Head of caudate nucleus (tissue), 42 donors: ENCODE measurements at places on chromosomes 4 and X.

- no peak for DNase-seq
Observed at GRCh38 chrX:10677490-10677889, 57.1 kb upstream of the MID1 start.

GRCh38 chrX:106007815-106008214 is 30.7 kb downstream of the SERPINA7 start:
- DNase-seq: no peak

GRCh38 chr4:68129793-68130192 is at the start of gene TMPRSS11F:
Gene TMPRSS11F, minus strand, starts transcription at chr4:68129869. Its CDS starts 49 bp downstream, at chr4:68129820.
- no peak for DNase-seq

DNA sequence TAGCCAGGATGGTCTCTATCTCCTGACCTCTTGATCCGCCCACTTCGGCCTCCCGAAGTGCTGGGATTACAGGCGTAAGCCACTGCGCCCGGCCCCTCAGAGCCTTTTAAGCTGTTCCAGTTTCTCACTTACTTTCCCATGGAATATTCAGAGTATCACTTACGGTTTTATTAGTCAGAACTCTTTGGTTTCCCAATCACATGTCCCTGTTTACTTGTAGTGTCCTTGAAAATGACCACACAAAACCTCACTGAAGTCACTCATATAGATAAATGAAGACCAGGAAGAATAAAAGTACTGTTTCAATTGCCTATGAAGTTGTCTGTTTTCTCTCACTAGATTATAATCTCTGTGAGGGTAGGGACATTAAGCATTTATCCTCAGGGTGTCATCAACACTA is 217.2 kb upstream of the HCCS start:
- DNase-seq: no peak

DNA sequence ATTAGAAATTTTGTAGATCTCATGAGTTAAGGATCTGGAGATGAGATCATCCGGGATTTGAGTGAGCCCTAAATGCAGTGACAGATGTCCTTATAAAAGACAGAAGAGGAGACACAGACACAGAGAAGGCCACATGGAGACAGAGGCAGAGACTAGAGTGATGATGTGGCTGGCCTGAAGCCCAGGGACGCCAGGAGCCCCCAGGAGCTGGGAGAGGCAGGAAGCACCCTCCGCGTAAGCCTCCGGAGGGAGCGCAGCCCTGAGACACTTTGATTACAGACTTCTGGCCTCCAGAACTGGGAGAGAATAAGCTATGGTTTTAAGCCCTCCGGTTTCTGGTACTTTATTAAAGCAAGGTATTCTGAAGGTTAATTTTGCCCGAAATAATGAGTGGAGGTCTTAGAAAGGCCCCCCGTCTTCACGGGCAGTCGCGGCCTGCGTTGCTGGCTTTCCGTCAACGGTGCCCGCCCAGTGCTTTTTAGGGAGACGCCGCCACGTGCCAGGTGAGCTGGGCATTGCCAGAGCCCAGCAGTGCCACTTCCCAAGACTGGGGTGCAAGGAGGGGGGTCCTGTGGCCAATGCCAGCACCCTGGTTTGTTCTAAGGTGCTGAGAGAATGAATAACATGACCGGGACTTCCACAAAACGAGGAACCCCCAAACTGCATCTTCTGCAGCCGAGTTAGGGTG is 8.1 kb downstream of the DHRSX start:
- DNase-seq: no peak

DNA sequence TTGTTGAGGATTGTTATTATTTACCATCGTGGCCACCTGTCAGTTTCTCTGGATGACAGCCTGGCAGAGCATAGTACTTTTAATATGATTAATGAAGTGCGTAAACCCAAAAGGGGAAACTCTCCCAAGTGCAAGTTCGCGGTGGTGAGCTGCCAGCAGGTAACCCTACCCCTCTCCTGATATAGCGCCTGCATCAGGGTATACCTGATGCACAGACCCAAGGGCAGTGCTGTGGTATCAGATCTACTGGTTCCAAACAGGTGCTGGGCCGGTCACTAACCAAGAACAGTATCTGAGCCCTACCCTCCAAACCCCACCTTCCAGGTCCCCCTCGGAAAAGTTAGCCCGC is 1.6 kb downstream of the RNF150 start:
- no peak for DNase-seq

- no peak for DNase-seq
Observed at GRCh38 chrX:149521438-149521837, 16.3 kb upstream of the IDS start.

DNA sequence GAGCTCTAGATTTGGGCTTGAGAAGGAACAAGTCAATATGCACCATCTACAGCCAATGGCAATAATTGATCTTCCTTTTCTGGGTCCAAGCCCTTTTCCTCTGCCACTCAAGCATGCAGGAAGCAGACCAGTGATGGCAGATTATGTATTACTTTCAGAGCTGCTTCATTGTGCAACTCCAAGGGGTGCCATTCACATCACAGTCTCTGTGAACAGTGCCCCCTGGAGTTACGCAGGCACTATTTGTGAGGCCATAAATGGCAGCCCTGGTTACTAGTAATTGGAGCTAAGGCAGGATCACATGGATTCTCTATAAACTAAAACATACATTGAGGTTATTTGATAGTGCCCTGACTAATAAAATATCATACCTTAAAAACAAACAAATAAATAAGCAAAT is 313.4 kb upstream of the SLC7A11 start:
- DNase-seq: no peak

DNA sequence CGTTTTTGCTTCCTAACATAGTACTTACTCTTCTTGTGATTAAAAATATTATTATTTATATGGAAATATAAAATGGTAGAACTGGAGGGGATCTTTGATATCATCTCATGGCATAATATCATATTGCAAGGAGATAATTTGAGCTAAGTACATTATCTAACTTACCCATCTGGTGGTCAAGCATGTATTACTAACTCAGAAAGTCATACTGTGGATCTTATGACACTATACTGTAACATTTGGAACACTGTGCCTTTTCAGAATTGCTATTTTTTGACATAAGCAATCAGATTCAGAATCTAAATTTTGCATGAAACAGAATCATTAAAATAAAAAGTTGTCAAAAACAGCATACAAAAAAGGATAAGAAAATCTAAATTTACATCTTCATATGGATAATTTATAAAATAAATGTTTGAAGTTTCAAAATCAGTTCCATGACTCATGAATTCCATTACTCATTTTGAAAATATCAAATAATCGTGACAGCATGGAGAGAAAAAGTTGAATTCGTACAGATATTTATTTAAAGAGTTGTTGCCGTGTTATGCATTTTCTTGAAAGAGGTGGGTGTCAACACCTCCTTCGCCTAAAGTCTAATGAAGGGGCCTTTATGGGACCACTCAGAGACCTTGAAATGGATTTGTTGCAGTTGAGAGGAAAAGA is 928.1 kb downstream of the PDHA2 start:
- no peak for DNase-seq

DNA sequence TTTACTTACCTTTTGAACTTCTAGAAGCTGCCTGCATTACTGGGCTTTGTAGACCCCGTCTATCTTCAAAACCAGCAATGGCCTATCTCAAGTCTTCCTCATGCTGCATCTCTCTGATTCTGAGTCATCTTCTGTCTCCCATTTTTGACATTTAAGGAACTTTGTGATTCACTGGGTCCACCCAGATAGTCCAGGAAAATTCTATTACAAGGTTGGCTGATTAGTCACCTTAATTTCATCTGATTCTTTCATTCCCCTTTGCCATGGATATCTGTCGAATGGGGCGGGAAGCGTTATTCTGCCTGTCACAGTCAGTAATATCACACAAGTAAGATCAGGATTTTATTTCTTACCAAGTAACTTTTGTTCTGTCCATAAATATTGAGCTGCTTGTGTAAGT is 618.0 kb downstream of the CCSER1 start:
- DNase-seq: no peak

GRCh38 chr4:244471-244870 is 60.8 kb downstream of the ZNF732 start:
- peak; percentile 70 for DNase-seq

- no peak for DNase-seq
Observed at GRCh38 chr4:17811078-17811603, 362 bp downstream of the NCAPG start.

DNA sequence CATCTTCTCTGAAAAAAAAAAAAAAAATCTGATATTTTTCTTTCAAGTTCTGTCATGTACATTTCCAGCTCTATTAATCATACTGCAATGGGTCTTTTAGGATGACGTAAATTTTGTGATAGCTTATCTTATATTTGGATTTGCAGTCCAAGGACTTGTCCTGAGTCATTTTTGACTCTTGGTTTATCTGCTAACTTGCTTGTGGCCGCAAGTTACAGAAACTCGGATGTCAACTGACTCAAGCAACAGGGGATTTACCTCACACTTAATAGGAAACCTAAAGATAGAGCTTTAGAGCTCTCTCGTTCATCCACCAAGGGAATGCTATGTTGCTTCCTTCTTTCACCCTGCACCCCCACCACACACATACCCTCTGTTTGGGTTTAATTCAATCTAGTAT is 1433.8 kb upstream of the TENM3 start:
- DNase-seq: no peak

DNA sequence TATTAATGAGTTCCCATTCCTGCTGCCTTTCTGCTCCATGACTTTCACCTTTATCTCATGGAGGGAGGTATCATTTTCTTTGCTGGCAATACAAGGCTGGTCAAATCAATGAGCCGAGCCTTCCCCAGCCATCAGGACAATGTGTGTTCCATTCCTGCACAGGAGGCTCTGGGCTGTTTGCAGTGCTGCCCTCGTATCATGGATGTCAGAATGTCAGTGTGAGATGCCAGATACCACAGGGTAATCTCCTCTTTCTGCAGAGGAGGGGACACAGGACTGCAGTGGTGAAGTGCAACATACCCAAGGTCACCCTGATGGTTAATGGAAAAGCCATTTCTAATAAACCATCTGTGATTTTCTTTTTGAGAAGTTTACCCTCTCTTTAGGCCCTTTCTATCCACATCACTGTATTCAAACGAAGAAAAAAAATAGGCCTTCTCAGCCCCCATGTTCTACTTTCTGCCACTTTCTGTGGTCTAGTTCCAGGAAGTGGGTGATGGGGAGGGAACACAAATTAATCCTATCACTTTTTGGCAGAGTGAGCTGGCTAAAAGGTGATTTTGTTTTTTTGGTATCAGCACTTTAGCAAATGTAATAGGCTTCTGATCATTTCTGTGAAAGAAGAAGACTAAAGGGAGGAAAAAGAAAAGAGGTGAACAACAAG is 490.2 kb upstream of the BOD1L1 start:
- DNase-seq: no peak

DNA sequence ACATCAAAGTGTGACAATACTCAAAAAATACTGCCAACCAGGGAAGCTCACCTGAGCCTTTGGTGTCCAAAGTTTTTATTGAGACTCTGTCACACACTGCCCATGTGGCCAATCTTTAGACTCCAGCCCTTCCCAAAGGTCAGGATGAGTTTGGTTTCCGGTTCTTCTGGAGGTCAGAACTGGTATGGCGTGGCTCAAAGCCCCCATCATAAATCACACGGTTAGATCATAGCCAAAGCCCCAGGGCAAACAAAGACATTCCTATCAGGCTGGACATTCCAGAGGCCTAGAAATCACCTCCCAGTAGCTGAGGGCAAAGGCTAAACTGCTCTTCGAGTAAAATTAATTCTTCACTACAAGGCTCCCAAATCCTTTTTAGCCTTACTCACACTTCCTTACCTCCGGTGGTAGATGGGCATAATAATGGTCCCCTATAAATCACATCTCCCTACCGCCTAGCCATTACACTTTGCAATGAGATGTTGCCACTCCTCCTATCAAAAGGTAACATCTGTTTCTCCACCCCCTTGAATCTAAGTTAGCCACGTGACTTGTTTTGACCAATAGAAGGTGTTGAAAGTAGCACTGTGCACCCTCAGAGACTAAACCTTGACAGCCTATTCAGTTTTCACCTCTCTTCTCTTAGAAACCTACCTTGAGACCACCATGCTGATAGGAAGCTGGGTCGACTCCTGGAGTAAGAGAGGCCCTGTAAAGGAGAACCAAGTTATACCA is 137.8 kb upstream of the DUSP21 start:
- DNase-seq: no peak

DNA sequence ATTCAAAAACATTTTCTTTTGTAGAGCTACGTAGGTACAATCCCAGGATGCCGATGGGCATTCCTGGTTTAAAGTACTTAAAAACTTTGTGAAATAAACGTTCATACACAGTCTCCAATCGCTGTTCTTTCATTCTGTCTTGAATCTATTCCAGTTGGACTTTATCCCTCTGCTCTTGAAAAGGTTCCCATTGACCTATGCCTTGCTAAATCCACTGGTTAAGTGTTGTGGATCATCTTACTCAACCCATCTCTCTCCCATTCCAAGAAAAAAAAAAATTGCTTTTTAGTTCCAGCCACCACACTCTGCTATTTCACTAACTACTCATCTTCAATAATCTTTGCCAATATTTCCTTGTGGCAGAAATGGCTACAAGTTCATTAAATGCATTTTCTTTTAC is 542.3 kb upstream of the GRIA3 start:
- no peak for DNase-seq

DNA sequence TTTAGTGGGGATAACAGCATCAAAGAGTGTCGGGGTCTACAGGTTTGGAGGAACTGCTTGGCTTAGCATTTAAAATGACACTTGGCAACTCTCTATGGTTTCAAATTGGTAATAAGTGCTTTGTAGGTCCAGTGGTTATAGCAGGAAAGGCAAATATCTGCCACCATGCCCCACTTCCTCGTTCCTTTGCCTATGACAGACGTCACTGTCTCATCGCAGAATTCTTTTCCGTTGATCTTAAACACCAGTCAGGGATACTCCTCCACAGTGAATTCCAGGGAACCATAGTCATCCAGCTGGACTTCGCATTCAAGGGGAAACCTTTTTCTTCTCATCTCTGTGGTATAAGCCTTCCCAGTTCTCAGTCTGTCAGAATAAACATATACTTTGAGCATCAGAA is 319.1 kb downstream of the GPAT3 start:
- DNase-seq: no peak

DNA sequence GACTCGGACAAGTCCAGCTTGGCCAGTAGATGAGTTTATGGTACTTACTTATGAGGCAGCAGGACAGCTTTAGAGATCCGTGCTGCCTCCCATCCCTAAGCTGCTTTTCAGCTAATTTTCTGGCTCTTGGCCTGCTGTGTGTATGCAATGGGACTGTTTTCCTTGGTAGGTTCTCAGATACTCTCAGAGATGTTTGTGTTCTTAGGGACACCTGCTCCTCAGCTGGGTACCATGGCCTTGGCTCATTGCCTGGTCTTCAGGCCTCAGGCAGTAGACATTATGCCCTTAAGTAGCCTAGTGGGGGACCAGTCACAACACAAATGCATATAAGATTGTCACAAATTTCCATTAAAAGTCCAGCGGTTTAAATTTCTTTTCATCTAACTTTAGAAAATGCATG is 688.0 kb downstream of the PCDH7 start:
- DNase-seq: no peak

- DNase-seq: no peak
Observed at GRCh38 chr4:14167876-14168510, 540.5 kb upstream of the BOD1L1 start.

DNA sequence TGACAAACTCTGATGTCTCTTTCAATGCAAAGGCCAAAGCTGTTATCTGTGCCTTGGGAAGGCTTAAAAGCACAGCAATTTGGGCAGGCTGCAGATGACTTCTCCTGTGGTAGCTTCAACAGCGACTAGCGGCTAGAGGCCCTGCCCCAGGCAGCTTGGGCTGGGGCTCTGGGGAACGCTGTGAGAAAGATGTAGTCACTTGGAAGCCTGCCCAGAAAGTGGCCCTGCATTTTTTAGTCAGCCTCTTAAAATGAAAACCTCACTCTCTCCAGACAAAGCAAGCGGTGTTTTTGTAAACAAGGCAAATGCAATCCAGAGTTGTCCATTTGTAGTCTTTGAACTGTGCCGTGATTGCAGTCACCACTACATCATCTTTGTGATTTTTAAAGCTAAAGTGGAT is 27.5 kb downstream of the PCYT1B start:
- peak; percentile 57 for DNase-seq

GRCh38 chr4:143358923-143359643 is 22.4 kb downstream of the GAB1 start:
- no peak for DNase-seq
